ENCODE measurements at places on chromosomes 4 and X.

DNA sequence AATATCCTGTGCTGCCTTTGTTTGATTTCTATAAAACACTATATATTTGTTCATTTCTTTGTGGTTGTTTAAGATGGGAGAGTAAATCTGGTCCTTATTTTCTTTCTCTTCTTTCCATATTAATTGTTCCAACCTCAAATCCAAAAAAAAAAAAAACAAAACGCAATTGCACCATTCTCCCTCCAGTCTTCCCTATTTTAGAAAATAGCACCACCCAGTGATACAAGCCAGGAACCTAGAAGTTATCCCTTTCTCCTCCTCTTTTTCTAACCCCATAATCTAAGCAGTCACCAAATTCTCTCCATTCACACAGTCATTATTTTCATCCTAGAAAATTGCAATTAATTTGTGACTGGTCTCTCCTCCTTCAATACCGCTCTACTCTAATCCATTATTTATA is 107.8 kb downstream of the GABRA3 start:
- DNase-seq, result no peak

DNA sequence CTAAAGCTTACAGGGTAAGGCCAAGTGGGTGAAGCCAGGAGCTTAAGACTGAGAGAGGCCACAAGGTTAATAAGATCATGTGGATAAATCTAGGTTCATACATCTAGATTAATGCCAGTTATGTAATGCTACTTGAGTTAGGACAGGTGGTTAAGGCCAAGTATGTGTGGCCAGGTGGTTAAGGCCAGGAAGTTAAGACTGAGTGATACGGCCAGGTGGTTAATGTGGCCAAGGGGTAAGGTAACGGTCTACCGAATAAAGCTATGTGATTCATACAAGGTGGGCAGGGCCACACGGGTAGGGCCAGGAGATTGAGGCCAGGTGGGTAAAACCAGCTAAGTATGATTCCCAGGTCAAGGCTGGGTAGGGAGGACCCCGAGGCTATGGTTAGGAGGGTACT is 223.0 kb downstream of the TACR3 start:
- no peak for DNase-seq

DNA sequence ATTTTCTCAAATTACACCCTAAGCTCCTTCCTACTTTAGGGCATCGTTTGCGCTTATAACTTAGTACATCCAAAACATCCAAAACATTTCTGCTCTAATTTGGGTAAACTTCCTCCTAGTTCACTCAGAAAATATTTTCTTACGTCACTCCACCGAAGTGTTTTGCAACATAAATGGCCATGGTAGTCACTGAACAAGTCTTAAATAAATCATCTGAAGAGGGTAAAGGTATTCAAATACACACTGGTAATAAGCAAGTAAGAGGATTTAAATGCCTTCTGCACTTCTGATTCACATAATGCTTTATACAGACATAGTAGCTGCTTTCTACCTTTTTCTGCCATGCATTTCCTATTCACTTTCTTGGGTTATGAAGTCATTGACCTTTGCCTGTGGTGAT is 991.9 kb downstream of the NLGN4X start:
- no peak for DNase-seq

- no peak for DNase-seq
Measured at GRCh38 chr4:17066972-17067371, 168.5 kb upstream of the LDB2 start.

- DNase-seq, result no peak
Measured at GRCh38 chr4:31059753-31060522, 339.8 kb downstream of the PCDH7 start.

DNA sequence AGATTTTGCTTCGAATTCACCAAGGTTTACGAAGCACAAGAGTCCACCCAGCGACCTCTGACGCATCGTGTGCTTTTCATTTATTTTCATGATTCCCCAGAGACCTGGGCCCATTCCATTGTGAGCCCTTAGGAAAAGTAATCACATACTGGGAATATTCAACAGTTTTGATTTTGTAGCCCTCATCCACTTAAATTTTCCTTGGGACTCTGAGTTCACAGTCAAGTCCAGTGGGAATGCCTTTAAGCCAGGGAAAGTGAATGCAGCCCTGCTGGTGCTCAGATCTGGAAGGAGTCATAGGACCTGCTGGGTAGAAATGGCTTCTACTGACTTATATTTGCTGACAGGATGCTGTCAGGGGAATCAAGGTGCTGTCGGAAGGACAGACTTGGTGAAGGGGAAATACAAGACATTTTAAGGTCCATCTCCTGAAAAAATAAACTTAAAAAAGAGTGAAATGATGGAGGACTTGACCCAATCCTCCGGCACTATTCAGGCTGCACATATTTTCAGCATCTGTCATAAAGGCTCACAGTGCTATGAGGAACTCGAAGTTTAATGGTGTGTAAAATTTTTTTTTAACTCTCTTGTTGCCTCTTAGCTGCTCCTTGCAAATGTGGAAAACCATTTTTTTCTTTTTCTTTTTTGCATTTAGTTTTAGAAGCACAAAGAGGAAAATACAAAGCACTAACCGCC is 204.9 kb downstream of the MID1 start:
- no peak for DNase-seq

DNA sequence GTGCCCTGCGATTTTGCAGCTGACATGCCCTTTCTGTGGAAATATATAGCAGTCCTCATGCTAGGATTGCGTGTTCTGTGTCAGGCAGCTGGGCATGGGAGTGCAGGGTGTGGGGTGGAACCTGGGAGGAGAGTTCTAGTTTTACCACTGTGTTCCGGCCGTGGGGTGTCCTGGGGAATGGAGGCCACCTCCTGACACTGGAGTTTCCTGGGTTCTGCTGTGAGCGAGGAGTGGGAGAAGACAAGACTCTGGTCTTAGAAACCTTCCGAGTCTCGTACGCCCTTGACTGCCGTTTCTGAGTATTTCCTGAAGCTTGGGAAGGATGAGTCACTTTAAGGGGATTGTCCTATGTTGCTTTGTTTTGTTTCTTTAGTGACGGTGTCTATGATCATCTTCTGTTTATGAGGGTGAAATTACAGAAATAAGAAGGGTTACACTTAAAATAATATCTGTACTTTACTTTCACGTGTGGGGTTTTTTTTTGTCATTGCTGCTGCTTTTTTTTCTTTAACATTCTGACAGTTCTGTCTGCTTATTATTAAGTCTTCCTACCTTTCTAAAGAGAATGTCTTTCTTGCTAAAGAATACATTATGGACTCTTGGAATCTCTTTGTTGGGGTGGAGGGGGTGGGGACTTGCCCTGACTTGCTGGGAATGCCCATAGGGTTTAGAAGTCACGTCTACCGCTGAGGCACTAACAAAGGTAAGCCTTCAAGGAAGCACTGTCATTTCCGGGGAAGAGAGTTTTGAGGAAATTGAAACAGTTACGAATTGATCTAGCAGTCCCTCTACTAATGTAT is 19.1 kb downstream of the CD99 start:
- DNase-seq, result peak; percentile 67

DNA sequence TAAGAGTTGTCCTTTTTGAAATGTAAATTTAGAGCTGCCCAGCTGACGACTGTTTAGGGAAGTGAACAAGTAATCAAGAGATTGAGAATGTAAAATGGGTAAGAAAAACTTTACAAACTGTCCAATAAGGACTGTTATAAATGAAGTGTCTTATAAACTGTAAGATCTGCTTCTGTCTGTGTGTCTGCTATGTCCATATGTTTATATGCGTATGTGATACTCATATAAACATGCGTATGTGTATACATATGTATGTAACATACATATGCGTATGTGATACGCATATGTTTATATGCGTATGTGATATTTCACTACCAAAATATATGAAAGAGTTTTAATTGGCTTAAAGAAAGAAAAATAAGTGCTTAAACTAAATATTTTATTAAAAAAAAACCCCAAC is 416.0 kb upstream of the GALNTL6 start:
- DNase-seq, result no peak

- DNase-seq, result no peak
Measured at GRCh38 chr4:117488692-117489091, 403.3 kb upstream of the TRAM1L1 start.

GRCh38 chrX:109735202-109735744 is 2.2 kb upstream of the ACSL4 start:
- DNase-seq, result no peak

DNA sequence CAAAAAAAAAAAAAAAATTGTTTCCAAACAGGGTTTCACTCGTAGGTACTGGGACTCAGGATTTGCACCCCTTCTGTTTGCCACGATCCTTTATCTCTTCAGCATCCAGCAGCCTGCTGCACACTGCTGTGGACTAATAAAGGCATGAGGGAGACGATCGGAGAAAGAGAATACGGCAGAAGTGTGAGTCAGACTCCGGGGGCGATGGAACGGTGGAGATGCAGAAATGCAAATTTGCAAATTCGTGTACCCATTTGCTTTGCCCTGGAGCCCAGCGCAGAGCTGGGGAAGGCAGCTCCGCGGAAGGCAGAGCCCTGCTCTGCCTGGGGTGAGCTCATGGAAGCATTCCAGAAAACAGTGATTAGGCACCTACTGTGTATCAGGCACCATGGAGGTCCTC is 270.3 kb downstream of the ASMT start:
- no peak for DNase-seq

- DNase-seq, result no peak
Measured at GRCh38 chr4:125522588-125522987, 207.8 kb downstream of the FAT4 start.

GRCh38 chr4:145530662-145531061 is 49.0 kb downstream of the SMAD1 start:
- DNase-seq, result no peak

GRCh38 chr4:184310881-184311709 is 93.4 kb upstream of the ENPP6 start:
- no peak for DNase-seq

- DNase-seq, result no peak
Measured at GRCh38 chrX:48595929-48596328, 1.4 kb upstream of the WDR13 start.

GRCh38 chr4:145884775-145885174 is 53.8 kb downstream of the ZNF827 start:
- no peak for DNase-seq

GRCh38 chrX:20452487-20452886 is 185.8 kb upstream of the RPS6KA3 start:
- peak; percentile 28 for DNase-seq

DNA sequence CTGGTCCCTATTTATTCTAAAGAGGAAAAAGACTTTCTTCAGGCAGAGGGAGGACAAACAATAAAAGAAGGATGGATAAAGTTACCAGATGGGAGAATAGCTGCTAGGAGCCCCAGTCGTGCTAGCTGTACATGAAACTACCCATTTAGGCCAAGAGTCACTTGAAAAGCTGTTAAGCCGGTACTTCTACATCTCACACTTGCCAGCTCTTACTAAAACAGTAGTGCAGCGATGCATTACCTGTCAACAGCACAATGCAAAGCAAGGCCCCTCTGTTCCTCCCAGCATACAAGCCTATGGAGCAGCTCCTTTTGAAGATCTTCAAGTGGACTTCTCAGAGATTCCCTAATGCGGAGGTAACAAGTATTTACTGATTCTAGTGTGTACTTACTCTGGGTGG is 1138.8 kb downstream of the ARAP2 start:
- DNase-seq, result no peak

GRCh38 chr4:149836546-149836945 is 20.9 kb upstream of the IQCM start:
- no peak for DNase-seq

DNA sequence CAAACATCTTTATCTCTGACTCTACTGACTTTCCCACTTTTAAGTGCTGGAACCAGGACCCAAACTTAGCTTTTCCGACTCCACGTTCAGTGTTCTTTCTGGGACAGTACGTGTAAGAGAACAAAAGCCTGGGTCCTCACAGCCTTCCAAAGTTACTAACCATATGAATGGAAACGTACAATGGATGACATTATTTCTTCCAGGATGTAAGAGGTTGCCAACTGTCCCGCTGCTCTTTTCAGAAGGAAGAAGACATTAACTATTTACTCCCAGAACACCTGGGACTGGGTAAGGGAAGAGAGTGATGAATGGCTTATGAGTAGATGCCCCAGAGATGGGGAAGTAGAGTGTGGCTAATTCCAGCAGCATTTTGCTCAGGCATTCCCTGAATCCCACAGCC is 114.7 kb downstream of the TRAPPC11 start:
- no peak for DNase-seq

GRCh38 chrX:152822383-152823086 is 8.0 kb downstream of the CETN2 start:
- no peak for DNase-seq

DNA sequence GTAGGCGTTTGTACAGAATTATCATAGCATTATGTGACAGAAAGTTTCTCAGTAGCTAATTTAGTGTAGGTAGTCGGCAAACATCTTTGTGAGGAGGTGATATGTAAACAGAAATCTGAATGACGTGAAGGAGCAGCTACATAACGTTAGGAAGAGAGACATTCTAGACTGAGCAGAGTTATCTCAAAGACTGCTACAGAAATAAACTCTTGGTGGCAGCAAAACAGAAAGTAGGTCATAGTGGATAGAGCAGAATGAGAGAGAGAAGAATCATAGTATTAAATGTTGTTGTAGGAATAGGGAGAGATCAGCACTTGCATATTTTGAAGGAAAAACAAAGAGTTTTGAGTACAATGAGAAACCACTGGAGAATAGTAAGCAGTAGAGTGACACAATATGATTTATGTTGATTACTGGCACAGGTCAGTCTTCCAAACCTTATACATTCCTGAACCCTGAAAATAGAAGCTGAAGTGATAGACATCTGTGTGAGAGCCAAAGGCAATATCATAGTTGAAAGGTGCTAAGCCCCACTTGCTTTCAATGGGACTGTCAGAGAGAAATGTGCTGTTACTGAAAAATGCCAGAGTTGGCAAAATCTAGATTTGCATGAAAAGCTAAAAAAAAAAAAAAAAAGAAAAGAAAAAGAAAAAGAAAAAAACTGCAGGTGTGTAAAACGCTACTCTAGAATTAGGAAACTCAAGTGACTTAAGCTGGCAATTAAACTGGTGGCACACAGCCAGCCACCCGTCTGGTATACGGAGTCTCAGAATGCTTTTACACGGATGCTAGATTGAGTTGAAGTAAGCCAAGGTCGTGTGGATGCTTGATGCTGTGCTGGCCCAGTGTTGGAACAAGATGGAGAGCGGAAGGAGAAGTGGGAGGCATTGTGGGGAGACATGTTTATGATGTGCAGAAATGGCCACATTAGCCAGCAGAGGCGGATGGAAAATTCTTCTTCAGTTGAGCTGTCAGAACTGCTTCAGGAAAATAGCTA is 750.2 kb upstream of the HS3ST1 start:
- no peak for DNase-seq

GRCh38 chr4:34636623-34637022 is 1607.7 kb downstream of the ARAP2 start:
- no peak for DNase-seq

- DNase-seq, result no peak
Measured at GRCh38 chr4:113687067-113687718, 74.3 kb downstream of the CAMK2D start.

- peak; percentile 45 for DNase-seq
Measured at GRCh38 chr4:140103676-140104075, 50.3 kb downstream of the MAML3 start.

DNA sequence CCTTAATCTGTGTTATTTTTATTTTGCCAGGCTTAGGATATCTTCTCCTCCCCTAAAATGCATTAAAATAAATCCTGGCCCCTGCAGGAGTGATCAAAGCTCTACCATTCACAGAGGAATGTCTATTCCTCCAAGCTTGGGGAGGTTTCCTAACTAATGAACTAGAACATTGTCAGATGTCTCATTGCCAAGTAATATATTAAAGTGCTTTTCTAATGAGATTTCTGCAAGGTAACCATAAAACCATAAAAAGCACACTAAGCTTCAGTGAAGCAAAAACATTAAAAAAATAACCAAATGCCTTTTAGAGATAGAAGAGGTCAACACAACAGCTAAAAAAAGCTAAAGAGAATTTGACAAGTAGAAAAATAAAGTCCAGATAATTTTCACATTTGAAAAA is 34.8 kb downstream of the IGFBP7 start:
- DNase-seq, result no peak

GRCh38 chr4:186249785-186250754 is 15.9 kb upstream of the F11 start:
- DNase-seq, result no peak
